ENCODE measurements at places on chromosomes 7 and 10.

DNA sequence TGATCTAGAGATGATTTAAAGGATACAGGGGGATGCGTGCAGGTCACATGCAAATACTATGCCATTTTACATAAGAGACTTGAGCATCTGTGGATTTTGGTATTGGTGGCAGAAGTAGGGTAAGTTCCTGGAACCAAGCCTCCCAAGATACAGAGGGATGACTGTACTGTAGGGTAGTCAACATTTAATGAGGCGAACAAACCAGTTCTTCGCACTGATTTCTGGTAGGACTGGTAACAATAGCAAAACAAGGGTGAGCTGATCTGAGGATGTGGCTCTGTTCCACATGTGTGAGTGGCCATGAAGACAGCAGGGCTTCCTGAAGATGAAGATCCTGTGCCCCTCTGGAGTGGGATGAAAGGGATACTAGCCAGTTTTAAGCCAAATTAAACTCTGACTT lies 36.3 kb downstream of the MKX start:
- DNase-seq = no peak

DNA sequence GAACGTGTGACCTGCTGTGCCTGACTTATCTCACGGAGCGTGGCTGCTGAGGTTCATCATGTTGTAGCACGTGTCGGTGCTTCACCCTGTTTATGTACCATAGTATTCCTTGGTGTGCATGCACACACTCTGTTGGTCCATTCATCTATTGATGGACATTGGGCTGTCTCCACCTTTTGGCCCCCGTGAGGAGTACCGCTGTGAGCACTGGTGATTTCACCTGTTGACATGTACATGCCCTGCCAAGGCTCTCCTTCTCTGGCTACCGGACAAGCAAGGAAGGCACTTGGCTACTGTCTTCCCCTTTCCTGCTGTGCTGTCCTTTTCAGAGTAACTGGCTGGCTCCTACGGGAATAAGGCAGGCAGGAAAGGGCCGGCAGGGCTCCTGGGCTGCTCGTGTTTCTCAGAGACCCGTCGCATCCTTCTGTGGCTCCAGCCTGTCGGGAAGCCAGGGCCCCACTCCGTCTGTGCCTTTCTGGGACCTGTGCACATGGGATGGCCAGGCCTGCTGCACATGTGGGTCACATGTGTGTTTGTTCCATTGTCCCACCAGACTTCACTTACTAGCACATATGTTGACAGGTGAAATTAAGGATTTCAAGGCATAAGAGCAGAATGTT lies 17.8 kb upstream of the TBRG4 start:
- no peak for DNase-seq

- peak; percentile 44 for DNase-seq
Observed at GRCh38 chr7:74617180-74617744, 40.3 kb upstream of the GTF2I start.

DNA sequence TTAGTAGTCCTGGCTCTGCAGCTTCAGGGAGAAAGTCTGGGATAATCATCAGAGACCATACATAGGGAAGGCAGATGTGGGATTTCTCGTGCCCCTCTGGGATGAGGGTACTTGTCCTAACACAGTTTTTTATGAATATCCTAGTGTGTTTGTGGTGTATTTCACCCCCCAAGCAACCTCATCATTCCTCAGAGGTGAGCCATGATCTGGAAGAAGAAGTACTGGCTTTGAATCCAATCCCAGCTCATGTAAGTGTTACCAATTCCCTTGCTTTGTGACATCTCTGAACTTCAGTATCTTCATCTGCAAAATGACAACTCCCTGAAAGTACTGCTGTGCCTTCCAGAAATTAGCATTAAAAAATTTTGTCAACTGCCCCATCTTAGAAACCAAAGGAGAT lies 347.5 kb upstream of the ZMIZ1 start:
- no peak for DNase-seq

DNA sequence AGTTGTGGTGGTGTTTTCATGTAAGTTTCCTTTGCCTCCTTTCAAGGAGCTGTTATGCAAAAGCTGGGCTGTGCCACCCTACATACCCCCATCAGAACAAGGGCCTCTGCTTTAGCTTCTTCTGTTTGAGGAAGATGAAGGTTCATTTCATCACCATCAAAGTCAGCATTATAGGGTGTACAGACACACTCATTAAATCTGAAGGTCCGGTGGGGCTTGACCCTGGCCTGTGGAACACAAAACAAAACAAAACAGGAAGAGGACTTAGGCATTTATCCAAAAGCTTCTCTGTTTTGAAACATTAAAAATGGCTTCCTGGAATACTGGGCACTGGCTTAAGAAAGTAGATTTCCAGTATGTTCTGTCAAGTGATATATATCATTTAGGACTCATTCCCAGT lies 15.8 kb downstream of the POLR3A start:
- DNase-seq = no peak

DNA sequence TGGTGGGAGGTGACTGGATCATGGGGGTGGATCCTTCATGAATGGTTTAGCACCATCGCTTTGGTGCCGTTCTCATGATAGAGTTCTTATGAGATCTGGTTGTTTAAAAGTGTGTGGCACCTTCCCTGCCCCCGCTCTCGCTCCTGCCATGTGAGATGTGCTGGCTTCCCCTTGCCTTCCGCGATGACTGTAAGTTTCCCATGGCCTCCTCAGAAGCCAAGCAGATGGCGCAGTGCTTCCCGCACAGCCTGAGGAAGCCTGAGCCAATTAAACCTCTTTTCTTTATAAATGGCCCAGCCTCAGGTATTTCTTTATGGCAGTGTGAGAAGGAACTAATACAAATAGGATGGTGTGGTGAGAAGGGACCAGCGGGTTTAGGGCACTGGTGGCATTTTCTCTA lies 243.3 kb upstream of the CELF2 start:
- DNase-seq = no peak

Measured in ELF-1 (cell line).